ENCODE measurements at places on chromosomes 11 and 22.

- DNase-seq = no peak
Measured at GRCh38 chr11:111414936-111415335, 35.9 kb upstream of the POU2AF1 start.

DNA sequence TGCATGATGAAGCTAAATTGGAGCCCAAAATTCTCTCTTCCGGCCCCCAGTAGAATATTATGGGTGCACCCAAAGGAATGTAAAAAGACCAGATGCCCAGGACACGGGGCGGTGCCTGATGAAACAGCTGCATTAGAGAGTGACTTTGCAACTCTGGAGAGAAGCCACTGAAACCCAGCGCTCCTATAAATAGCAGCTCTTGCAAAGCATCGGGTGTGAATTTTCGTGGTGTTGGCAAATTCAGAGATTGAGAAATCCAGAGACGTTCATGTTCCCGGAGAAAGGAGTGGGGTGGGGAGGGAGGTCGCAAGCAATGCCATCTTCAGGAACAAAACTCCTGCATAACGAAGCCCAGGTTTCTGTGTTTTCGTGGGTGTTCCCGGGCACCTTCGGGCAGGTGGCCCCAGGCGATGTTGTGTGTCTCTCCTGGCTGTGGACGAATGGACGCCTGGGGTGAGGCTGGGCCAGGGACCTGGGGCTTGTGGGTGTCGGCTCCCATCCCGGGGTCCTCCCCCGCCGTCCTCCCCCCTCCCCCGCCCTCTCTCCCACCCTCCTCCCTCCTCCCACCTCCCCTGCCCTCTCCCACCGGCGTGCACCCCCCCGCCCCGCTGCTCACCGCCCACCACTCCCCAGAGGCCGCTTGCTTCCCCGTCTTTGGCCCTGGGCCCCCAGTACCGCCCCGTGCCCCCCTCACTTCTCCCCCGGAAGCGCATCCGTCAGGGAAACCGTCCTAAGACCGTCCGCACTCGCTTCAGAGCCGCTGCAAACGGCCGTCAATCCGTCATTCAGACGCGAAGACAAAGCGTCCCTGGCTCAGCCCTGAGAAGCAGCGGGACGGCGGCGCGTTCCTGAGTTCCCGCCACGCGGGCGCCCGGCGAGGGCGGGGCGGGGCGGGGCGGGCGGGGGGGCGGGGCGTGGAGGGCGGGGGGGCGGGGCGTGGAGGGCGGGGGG, 26.7 kb upstream of the TOLLIP start:
- no peak for DNase-seq

GRCh38 chr11:63375434-63375833, 5.8 kb downstream of the SLC22A9 start:
- DNase-seq = no peak

DNA sequence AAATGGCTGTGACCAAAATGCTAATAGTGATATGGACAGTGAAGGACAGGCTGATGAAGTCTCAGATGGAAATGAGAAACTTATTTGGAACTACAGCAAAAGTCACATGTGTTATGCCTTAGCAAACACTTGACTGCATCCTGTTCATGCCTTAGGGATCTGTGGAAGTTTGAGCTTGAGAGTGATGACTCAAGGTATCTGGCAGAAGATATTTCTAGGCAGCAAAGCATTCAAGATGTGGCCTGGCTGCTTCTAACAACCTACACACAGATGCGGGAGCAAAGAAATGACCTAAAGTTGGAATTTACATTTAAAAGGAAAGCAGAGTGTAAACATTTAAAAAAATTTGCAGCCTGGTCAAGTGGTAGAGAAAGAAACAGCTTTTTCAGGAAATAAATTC, 28.1 kb upstream of the CD81 start:
- no peak for DNase-seq

GRCh38 chr11:44286268-44286880, 23.6 kb downstream of the ALX4 start:
- DNase-seq = peak; percentile 44

GRCh38 chr22:46508491-46508999, 28.9 kb downstream of the CELSR1 start:
- DNase-seq = no peak

- no peak for DNase-seq
Measured at GRCh38 chr11:7376386-7376785, 108.9 kb upstream of the OLFML1 start.

DNA sequence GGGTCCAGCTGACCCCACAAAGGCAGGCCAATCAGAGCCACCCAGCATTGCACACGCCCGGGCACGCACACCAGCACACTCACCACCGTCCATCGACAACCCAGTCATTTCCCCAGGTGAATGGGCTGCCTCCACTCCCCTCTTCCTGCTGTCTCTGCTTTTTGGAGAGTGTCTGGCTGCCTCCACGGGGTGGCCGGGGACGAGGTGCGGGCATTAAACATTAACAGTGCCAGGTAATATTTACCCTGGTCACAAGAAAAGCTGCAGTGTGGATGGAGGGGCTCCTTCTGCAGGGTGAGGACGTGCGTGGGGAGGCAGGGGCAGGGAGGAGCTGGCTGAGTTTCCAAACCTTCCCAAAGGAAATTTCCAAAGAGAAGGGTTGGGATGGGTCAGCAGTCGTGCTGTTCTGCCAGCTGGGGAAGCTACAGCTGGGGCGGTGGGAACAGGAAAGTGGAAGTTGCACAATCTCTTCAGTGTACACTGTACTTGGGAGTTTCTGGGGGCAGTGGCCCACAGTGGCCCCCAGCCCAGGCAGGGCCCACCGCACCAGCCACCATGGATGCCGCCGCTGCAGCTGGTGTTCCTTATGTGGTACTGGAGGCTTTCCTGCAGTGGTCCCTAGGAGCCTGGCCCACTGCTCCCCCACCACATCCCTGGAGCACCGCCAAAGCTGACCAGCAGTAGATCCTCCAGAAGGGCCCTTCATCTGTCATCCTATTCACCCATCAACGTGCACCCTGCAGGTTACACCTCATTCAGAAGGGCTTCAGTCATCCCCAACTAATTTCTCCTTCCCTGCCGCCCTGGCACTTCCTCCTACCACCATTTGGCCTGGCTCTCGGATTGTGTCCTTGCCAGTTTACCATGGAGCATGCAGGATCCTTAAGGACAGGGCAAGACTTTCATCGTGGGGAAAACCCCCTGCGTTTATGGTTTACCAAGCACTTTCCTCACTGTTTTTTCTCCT, at the start of gene FXYD2:
FXYD2 (minus strand) TSS at position 174 of the 967 bp plus-strand sequence; CDS start at position 108, 66 bp downstream.
- DNase-seq = peak; percentile 29

GRCh38 chr11:86513746-86514373, 139.2 kb downstream of the CCDC81 start:
- DNase-seq = no peak

GRCh38 chr11:46202149-46202548, 75.3 kb upstream of the CREB3L1 start:
- no peak for DNase-seq

GRCh38 chr22:23385678-23386631, 194.1 kb downstream of the IGLL1 start:
- peak; percentile 59 for DNase-seq

DNA sequence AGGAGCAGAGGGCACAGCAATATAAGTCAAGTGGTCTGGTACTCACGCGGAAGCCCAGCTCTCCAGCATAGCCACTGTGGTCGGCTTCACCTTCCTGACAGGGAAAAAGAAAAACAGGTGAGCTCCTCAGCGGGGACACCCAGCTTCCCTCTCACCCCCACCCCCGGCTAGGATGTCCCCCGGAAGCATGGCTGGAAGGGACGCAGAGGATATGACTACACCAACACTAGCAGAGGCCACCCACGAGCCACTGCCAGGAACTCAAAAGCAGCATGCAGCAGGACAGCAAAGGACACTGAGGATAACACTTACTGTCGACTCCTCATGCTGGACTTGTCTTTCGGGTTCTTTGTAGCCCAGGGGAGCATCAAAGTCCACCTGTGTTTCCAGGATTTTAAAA, 9.0 kb upstream of the C22orf39 start:
- DNase-seq = no peak

DNA sequence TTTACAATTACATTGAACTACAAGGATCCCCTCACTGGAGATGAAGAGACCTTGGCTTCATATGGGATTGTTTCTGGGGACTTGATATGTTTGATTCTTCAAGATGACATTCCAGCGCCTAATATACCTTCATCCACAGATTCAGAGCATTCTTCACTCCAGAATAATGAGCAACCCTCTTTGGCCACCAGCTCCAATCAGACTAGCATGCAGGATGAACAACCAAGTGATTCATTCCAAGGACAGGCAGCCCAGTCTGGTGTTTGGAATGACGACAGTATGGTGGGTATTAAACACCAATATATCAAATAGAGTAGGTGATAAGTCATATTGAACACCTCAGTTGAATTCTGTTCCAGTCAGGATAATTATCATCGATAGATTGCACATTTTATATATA, 4.4 kb downstream of the FBXO7 start:
- DNase-seq = no peak

GRCh38 chr11:126430581-126431335, 75.3 kb downstream of the ST3GAL4 start:
- no peak for DNase-seq

DNA sequence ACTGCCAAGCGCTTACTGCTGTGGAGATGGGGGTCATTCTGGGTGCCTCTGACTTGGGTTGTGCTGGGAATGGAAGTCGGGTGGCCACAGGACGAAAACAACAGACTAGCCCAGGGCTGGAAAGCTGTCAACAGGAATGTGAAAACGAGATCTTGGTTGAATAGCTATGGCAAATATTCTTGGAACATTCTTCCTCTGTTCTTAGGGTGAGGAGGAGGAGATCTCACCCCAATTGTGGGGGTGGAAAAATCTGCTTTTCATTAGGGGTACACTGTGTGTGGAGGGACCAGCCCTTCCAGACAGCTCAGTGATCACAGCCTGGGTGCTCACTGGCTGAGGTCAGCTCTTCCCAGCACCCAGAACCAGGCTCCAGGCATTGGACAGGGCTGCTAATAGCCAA, 52.0 kb upstream of the PRSS23 start:
- no peak for DNase-seq

- no peak for DNase-seq
Measured at GRCh38 chr11:69213316-69213715, 57.6 kb downstream of the SMIM38 start.

DNA sequence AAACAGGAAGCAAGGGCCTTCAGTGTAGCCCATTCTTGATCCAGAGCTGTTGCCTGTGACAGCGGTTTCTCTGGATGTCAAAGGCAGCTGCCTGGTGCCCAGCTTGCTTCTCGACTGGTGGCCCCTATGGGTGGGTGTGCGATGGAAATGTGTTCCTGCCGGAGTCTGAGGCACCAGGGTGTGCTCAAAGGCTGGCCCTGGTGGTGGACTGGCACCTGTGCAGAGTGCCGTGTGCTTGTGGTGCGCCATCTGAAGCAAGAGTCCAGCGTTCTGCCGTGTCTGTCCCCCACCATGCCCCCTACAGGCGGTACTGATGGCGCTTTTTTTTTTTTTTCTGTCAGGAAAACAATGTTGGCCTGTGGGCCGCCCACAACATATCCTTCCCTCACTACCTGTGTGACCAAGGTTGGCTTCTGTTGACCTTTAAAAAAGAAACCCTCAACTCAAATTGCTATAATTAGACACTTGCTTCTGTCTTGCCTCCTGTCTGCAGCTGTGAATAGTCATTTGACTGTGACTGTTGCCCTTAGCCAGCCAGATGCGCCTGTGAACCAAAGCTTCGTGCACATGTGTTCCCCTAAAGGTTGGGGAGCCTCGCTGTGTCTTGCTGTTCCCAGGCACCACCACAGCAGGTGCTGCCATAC, 4.7 kb upstream of the RANBP1 start:
- peak; percentile 18 for DNase-seq
